IMR-90 (cell line): ENCODE measurements at places on chromosomes 5 and 9.
A peak's percentile ranks its signal among the peaks of the same experiment; 100 is the strongest.

DNA sequence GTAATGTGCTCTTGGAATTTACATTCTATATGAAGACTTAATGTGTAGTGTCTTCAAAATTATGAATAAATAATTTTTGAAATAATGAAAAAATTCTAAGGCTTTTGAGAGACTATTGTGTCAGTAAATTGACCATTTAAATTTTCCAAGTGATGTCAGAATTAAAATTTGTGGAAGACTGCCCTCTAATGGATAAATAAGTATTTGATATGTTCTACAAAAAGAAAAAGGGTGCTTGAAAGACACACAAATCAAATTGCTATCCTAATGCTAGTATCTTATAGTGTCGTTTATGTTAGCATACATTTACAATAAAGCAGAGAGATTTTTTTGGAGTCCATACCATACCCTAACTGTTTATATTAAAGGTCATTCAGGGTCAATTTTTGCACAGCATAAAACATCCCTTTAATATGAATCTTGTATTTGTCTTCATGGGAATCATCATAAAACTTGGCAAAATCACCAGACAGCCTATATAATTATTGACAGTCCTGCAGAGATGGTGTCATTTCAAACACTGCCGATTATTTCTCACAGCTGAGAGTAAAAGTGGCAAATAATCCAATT lies 120.8 kb upstream of the SLC27A6 start:
- DNase-seq, result peak; percentile 28

DNA sequence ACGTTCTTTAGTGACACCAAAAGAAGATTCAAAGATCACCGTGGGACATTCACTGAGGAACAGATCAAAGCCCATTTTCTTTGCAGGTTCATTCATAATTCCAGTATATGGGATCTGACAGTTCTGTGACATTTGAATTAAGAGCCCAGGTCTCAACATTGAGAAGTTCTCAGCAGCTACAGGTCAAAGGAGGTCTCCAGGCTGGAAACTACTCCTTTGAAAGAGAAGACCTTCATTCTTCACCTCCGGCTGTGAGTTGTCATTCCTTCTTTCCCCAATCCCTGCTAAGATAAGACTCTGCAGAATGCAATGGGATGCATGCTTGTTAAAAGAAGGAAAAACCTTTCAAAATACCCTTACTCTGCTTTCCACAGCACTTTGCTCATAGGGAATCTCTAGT lies 79.0 kb downstream of the COL23A1 start:
- DNase-seq, result no peak

GRCh38 chr5:136082390-136083193 lies 50.1 kb upstream of the SMAD5 start:
- peak; percentile 77 for DNase-seq

GRCh38 chr9:68429631-68430030 lies 73.2 kb downstream of the PGM5 start:
- DNase-seq, result no peak

- no peak for DNase-seq
Measured at GRCh38 chr5:14211818-14212803, 69.0 kb downstream of the TRIO start.

GRCh38 chr5:133847886-133848285 lies 120.5 kb downstream of the C5orf15 start:
- DNase-seq, result no peak
